ENCODE measurements at places on chromosomes 12 and 14.

DNA sequence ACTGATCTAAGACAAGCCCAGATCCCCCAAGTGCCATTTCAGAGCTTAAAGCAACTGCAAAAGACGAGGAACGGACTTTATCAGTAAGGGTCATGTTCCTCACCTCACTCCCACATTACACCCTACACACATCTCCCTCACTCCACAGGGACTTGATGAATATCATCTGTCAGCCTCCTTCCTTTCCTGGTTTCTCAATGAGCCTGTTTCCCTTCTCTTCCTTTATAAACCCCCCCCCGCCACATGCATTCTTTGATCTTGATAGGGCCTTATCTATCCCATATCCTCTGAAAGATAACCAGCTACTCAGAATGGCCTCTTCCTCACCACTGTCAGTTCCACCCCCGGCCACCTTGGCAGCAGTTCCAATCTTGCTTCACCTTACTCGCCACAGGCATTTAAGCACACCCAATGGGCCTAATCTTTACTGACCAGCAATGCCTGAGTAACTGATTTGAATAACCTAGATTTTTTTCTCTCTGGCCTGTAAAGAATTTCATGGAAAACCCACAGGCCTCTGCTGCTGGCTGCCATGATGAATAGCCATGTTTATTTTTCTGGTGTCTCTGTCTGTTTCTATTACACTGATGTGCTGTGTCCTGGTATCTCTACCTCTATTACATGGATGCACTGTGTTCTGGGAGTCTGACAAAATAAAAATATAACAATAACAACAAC, 138.7 kb downstream of the PHLDA1 start:
- DNase-seq = no peak

DNA sequence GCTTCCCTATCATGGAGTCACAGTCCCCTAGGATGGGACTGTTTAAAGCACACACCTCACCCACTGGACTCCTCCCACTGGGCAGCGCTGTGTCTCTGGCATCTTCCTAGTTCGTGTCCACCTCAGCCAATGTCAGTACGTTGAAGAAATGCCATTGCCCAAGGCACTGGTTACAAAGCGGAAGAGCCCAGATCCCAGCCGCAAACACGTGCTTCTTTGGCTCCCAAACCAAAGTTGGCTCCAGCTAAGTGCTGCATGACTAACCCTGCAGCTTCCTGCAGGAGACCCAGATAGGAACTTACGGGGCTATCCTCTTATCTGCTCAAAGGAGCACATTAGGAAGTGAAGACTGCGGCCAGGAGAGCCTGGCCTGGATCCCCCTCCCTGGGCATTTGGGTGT, 9.3 kb downstream of the SYNE3 start:
- no peak for DNase-seq

GRCh38 chr12:1619587-1619986, 9.4 kb upstream of the WNT5B start:
- no peak for DNase-seq

GRCh38 chr12:104684884-104685283, 228.1 kb downstream of the CHST11 start:
- DNase-seq = no peak

- DNase-seq = no peak
Observed at GRCh38 chr14:96001866-96002497, 37.2 kb upstream of the C14orf132 start.

DNA sequence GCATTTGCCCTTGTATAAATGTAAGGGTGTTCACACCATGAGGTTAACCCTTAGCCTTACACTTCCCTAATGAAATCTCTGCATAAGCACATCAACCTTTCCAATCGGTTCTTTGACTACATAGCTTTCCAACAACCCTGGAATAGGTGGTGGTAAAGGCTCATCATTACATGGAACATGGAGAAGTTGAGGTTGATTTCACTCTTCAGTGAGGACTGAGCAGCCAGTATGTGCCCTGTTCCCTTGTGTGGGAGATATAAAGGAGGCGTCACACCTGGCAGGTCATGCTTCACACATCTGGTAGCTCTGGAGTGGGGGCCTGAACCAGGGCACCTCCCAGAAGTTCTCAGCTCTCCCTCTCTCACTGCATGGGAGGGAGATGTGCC, 21.7 kb upstream of the JPH4 start:
- DNase-seq = no peak

Measured in stimulated activated CD4-positive, alpha-beta T cell treated with anti-CD3 and anti-CD28 coated beads, Interleukin-15, amount 100 ng/mL, for 1 hour (primary cell).